ENCODE measurements at places on chromosomes 1 and 21.

- DNase-seq, result no peak
Measured at GRCh38 chr1:223634423-223634822, 31.1 kb downstream of the CAPN8 start.

- no peak for DNase-seq
Measured at GRCh38 chr1:1199141-1199960, 7.0 kb downstream of the TNFRSF18 start.

DNA sequence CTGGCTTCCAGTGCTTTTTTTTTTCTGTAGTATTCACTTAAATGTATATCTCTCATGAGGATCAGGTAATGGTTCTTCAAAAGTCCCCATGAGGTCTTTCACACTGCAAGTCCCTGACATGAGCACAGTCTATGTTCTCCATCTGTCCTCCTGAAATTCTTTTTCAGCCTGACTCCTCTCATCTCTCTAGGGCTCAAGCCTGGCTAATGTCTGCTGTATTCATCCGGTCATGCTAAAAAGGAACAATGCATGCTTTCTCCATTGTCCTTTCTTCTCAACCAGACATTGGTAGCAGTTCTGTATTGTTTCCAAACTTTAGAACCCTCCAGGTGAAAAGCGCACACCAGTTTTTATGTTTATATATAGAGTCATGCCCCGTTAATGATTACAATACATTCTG is 368.3 kb upstream of the OLFM3 start:
- DNase-seq, result no peak

GRCh38 chr1:181763736-181764135 is 280.4 kb downstream of the CACNA1E start:
- no peak for DNase-seq

GRCh38 chr1:33338440-33339211 is 17.7 kb upstream of the A3GALT2 start:
- DNase-seq, result no peak
